M059J (cell line): ENCODE measurements at places on chromosomes 7 and 10.

GRCh38 chr7:132508724-132509353 is 67.4 kb downstream of the PLXNA4 start:
- no peak for DNase-seq

DNA sequence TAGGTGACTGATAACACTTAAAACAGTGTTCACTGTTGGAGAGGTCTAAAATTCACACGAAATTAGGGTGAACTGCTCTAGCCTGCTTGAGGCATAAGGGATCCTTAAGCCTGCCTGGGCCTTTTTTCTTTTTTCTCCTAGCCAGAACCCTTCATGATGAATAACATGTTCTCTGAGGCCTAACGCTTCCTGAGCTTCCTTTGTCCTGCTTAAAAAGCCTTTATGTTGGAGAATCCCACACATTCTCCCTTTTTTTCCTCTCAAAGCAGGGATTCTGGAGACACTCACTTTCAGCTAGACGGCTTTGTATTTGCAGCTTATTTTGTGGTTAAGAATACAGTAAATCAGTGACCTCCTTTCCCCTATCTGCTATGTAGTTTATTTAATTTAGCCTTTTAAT is 354.7 kb upstream of the PHF14 start:
- DNase-seq, result no peak

- DNase-seq, result peak; percentile 36
Observed at GRCh38 chr7:123635551-123636359, 19.9 kb upstream of the LMOD2 start.

DNA sequence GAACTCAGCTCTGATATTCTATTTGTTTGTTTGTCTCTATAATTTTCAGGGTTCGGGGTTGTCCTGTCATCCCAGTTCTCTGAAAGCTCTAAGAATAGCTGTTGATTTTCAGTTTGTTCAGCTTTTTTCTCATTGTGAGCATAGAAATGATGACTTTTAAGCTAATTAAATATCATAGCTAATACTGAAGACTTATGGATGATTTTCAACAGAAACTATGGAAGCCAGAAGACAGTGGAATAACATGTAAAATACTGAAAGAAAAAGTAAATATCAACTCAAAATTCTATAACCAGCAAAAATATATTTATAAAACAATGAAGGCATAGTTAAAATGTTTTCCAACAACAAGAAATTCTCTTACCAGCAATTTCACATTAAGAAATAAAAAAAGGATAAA is 96.4 kb upstream of the ETV1 start:
- DNase-seq, result peak; percentile 8

DNA sequence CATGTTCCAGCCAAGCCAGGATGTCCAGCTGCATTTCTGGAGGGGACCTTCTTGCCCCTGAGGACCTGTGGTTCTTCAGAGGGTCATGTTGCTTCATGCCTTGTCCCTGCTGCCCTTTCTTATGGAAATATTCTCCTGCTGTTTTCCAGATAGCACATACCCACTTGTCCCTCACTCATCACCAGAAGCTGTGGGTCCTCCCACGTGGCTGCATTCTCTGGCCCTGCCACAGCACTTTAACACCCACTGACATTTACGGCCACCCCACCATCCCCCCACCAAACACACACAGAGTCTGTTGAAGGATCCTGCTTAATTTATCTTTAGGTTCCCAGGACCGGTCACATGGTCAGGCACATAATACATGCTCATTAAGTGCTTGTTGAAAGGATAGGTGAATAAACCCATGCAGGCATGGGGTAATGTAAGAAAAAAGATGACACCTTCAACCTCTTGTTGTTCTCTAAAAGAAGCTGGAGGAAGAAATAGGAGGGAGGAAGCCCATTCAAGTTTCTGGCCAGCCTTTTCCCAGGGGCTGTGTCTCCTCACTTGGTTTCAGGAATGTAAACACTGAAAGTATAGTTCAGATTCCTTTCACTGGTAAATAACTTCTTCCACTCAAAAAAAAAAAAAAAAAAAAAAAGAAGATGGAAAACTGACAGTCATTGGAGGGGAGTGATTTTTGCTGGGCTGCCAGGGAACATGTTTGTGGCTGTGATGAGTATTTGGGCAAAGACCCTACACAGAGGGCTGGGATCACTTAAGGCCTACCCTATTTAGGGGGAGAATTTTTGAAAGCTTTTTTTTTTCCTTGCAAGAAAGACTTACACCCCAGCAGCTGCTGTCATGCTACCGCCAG is 19.8 kb upstream of the BMPER start:
- DNase-seq, result no peak

DNA sequence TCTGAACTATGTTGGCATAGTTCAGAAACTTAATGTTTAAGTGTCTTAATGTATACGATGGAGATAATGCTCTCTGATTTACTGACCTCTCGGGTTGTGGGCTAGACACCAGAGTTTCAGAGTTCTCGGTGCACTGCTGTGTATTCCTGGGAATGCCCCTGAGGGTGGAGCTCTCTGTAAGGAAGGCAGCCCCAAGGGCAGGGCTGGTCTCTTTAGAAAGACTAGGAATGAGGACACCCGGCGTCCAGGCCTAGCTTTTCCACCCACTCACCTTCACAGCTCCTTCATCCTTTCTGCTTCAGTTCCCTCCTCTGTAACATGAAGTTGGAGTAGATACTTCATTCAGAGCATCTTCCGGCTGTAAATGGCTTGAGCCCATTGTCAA is 536.6 kb upstream of the GALNT17 start:
- DNase-seq, result peak; percentile 16

DNA sequence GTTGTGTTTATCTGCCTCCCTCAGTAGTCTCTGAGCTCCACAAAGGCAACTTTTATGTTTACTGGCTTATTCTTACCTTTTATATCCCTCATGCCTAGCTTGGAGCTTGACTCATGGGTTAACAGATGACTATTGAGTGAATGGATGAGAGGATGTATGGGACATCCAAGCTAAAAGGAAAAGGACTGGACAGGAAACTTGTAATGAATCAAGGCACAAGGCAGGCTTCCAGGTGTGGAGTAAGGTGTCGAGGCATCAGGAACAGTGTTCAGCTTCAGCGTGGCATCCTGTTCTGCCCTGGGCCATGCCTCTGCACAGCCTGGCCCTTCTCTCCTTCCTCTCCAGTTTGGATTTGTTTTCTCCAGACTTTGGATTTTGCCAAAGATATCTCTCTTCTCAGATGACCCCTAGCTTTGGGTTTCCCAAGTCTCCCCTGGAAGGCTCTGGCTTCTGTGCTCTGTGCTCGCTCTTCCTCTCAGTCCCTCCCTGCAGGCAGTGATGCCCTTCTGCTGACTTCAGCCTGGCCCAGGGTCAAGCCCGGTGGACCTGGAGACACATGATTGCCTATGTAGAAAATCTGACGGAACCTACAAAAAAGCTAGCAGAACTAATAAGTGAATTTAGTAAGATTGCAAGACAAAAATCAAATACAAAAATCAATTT is 367.3 kb downstream of the CXCL12 start:
- no peak for DNase-seq

DNA sequence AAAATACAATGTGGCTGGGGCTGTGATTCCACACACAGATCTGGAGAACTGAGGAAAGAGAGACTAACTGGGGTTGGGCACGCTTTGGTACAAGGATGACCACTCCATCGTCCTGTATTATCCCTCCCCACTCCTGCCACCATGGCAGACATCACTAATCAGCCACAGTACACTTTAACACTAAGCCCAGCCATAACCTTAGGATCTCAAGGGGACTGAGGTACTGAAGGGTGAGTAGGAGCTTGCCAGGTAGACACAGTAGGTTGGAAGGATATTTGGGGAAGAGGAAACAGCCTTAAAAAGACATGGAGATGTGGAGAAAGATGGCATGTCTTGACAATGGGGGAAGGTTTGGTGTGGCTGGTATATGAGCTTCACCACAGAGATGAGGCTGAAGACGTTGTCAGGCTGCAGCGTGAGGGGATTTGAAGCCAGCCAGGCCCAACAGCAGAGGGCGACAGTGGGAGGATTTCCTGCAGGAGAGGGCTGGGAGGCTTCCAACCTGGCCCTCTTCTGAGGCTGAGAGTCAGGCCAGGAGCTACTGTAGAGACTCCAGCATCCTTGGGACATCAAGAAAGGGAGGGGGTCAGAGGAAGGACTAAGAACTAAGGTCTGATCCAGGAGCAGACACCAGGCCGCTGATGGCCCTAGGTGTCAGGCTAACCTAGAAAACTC is 58.6 kb upstream of the COL13A1 start:
- DNase-seq, result peak; percentile 32

DNA sequence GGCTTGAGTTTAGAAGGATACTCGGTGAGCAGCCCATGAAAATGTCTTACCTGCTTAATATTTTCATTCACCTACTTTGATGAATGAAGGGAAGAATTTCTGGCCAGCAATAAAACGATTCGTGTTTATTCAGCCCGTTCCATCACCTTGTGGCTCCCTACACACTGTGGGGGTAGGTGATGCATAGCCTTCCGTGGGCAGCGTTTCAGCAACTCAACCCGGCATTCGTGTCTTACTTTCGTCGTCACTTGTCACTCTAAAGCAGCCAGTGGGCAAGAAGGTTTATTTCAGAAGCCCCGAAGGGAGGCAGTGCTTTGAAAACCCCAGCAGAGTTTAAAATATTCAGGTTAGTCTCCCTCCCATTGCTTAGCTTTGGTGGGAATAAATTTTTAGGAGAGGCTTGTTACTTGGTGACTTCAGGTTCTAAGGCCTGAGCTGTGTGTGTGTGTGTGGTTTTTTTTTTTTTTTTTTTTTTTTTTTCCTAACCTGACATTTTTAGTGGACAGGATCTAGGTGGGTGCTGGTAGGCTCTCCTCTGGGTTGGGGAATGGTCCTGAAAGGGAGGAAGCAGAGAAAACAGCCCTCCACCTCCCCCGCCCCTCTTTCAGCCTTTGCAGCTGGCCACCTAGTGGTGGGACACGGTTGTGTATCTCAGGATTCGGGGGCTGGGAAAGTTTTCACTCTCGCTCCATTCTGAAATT is 1.8 kb downstream of the GRK5 start:
- peak; percentile 55 for DNase-seq

- DNase-seq, result no peak
Observed at GRCh38 chr10:119407254-119407777, 135.2 kb downstream of the RGS10 start.

DNA sequence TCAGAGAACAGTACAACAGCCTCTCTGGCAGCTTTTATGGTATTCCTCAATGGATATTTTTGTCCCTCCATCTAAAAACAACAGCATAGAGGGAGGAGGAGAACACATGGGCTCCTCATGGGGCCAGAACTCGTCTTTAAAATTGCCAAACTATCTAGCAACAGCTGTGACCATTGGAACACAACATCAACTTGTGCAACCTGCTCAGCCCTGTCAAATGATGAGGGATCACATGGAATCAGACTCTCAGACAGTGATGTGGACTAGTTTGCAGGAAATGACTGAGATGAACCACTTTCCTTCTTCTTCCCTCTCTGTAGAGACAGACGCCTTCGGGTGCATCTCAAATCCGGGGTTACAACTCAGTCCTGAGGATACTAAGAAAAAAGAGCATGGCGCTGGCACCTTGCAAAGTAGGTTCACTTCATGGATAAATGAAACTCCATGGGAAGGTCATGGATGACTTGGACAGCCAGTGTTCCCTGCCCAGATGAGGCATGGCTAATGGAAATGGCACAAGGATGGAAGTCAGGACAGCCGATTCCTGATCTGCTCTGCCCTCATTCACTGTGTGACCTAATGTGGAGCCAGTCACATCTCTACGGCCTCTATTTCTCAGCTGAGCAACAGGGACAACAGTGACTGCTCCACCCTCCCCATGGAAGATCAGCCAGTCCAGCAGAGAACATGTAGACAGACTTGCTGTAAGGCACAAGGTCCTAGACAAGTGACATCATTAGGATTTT is 24.6 kb upstream of the DGKI start:
- DNase-seq, result no peak

DNA sequence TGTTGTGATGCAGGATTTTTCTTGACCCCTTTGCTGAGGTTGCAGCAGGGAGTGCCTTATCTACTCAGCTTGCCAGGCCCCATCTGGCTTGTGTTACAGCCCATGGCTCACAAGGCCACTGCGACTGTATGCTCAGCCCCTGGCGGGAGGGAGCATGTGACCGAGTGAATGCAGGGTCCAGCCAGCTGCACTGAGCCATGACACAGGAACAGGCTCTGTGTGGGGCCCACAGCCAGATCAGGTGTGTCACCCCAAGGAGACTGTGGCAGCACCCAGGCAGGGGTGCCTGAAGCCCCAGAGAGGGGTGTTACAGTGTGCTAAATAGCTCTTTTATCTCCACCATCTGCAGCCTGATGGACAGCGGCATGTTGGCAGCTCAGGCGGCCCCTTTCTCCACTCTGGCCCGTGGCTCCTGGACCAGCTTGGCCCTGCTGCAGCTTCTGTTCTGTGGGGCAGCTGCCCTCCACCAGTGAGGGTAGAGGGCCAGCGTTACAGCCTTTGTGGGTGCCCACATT is 2.6 kb upstream of the PCBD1 start:
- DNase-seq, result no peak

DNA sequence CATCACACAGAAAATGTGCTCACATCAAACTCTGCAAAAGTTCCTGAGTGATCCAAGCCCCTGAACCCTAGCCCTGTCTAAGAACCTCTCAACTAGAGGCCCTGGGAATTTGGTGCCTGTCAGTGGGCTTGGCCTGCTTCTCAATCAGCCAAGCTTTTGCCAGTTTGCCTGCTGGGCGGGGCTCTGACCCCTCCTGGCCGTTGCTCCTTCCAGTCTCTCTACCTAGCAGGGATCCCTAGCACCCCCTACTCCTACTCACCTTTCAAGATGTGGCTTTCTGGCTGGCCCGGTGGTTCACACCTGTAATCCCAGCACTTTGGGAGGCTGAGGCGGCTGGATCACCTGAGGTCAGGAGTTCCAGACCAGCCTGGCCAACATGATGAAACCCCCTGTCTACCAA is 2.1 kb downstream of the KLRG2 start:
- DNase-seq, result no peak

- DNase-seq, result no peak
Observed at GRCh38 chr7:98297626-98298286, 16.3 kb downstream of the BRI3 start.

GRCh38 chr7:85070967-85071628 is 115.8 kb downstream of the SEMA3D start:
- DNase-seq, result no peak

DNA sequence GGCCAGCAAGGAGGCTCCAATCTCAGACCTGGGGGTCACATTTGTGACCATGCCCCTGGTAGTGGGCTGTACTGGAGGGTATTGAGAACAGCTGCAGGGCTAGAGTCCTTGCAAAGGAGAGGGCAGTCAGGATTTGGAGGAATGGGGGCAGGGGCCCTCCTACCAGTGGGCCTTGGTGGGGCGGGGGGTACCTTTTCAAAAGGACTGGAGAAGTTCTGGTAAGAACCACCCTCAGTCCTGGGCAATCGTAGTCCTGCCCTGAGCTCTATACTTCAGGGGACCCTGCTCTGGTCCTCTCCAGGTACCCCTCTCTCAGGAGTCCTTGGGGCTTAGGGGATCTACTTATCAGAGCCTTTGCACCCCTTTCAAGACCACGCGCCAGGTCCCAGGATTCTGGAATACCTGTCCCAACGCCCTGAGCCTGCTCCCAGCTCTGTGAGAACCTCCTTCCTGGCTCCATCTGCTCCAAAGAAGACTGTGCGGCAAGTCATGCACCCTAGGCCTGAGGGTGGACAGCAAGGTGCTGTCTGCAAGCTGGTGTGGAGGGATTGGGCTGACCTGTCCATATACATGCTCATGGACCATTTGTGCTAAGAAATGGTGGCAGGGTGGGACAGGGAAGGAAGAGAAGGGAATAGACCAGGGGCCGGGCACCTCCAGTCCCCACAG is 134.1 kb upstream of the EEPD1 start:
- DNase-seq, result no peak

GRCh38 chr10:95303535-95303934 is 12.7 kb upstream of the PDLIM1 start:
- no peak for DNase-seq
